ENCODE measurements at places on chromosomes 2 and 18.

- no peak for DNase-seq
Measured at GRCh38 chr18:34990597-34990996, 50.6 kb upstream of the MAPRE2 start.

GRCh38 chr2:217973008-217973787 lies 29.6 kb downstream of the TNS1 start:
- DNase-seq: no peak

DNA sequence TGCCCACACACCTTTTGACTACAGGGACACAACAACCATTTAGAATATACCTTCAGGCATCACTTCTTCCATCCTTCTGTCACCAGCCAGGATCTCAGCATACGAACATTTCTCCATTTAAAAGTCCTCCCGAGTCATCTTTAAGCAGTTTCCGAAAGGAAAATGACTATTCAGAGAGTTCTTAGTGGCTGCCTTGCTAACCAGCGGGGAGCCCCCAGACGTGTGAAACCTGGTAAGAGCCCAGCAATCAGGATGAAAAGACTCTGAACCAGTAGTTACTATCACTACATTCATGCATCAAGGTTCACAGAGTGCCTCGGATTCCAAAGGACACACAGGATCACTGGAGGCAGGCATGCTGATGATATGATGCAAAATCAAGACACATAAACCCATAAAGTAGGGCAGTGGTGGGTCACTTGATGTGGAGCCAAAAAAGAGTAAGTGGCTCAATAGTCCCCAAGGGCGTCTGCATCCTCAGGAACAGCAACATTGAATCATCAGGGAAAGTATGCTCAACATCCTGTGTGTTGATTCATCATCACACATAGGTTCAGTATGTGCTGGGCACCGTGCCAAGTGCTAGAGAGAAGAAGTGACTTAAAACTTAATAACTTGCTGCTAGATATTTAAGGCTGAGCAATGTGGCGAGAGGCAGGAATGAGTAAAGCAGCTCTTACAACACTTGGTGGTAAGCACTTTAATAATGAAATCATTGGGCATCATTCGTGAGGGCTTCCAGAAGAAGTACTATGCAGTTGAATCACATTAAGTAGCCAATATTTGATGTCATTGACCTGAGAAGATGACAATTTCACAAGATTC lies 4.4 kb downstream of the CCL20 start:
- DNase-seq: peak; percentile 84

DNA sequence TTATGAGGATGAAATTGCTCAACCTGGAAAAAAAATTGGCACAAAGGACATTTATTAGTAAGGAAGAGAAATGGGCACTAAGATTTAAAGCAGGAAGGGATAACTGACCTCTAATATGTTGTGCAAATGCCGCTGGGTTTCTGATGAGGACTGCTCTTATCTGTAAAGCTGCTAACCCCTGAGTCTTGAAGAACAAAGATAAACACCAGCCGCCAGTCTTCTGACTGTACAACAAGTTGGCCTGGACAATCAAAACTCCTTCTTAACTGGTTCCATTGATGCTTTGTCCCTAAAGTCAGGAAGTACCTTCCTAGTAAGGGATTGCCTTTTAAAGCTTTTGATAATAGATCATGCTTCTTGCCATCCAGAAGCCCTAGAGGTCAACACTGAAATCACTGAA lies 301.8 kb downstream of the TRIB2 start:
- DNase-seq: no peak

DNA sequence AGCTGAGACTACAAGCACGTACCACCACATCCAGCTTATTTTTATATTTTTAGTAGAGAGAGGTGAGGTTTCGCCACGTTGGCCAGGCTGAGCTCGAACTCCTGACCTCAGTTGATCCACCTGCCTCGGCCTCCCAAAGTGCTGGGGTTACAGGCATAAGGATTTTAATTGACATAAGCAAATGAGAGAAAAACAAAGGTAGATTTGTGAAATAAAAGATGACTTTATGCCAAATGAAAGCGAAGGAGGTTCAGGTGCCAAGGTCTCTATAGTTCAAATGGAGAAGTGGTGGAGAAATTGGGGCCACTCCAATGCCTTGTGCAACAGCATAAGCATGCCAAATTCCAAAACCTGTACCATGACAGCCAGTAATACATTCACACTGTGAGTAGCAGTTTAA lies 180.6 kb downstream of the MREG start:
- DNase-seq: no peak

DNA sequence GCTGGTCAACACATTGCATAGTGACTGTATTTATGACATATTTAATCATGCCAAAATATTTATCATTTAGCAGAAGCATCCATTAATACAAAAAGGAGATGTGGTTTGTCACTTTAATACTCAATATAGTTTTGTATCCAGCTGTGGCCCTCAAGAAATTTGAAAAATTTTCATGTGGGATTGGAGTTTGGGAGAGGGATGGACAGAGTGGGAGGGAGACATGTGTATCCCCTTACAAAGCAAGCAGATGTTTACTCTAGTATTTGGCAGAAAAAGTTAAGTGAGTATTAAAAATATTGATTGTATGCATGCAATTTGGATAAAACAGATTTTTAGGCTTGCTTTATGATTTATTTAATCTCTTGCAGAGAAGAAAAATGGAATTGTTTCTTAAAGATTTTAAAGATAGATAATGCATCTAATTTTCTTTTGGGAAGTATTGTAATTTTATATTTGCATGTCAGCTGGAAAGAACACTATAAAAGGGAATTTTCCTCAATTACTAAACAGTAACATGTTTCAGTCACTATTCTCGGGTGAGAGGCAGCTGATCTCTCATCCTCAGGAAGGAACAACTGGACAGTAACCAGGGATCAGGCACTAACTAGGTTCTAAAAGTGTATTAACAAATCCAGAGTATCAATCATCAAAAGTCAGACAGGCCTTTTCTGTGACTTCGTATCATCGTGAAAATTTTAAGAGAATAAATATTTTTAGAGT lies 1184.7 kb upstream of the NXPH2 start:
- DNase-seq: no peak

GRCh38 chr18:13563390-13563805 lies 163.0 kb downstream of the FAM210A start:
- DNase-seq: peak; percentile 56

DNA sequence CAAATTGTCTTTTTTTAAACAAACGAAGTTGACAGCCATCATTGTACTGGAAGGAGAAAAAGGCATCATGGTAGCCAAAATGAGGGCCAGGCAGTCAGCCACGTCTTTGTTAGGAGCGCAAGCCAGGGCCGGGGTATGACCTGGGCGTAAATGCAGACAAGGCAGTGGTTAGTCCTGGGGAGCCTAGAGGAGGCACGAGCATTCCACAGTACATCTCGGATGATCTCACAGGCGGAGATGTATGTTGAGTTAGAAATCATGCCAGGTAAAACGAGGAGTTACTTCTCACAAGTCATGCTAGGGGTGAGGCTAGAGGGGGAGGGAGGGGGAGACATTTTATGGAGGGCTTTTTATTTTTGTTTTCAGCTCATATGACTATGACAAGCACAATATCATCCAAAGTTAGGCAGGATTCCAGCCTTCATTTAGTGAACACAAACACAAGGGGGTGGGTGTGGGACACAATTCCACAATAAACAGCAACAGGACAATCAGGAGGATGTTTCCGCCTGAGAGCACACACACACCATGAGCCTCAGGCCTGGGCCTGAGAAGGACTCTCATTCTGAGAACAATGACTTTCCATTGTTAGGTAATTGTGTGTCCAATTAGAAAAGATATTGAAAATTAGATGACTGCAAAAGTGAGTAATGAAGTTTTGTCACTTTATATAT lies 64.4 kb upstream of the PGAP1 start:
- DNase-seq: no peak

DNA sequence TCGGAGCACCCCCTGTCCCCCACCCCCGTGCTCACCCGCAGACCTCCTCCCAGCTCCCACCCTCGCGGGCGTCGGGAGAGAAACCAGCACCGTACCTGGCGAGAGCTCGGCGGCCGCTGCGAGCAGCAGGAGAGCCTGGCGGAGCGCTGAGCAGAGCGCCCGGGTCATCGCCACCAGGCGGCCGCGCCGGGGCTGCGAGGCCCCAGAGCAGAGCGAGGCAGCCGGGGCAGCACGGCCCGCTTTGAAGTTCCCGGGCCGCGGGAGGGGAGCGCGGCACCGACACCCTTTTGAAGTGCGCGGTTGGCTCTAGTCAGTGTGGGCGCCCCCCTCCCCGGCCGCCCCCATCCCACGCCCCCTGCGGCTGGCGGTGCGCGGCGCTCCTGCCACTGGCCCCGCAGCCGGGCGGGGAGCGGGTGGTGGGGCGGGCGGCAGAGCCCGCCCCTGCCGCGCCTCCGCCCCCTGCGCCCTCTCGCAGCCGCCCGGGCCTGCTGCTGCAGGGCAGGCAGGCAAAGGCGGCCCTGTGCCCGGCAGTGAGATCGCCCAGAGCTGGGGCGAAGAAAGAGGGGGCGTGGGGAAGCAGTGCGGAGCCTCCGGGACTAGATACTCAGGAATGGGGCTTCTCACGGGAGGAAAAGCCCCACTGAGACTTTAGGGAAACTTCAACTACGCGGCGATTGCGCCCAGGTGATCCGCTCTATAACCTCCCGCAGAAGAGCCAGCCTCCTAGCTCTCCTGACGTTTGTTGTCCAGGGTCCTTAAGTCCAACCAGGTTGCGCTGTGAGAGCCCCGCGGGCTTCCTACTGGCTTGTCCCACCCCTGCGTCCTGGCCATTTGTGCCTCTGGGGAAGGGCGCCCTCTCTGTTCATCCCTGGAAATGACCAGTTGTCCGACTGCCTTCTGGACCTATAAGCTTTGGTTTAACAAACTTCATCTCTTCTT lies at the start of gene ACVR1C:
TSS of gene ACVR1C (minus strand) at position 388 of the 939 bp plus-strand sequence. CDS start at position 168, 220 bp downstream.
- DNase-seq: peak; percentile 70

DNA sequence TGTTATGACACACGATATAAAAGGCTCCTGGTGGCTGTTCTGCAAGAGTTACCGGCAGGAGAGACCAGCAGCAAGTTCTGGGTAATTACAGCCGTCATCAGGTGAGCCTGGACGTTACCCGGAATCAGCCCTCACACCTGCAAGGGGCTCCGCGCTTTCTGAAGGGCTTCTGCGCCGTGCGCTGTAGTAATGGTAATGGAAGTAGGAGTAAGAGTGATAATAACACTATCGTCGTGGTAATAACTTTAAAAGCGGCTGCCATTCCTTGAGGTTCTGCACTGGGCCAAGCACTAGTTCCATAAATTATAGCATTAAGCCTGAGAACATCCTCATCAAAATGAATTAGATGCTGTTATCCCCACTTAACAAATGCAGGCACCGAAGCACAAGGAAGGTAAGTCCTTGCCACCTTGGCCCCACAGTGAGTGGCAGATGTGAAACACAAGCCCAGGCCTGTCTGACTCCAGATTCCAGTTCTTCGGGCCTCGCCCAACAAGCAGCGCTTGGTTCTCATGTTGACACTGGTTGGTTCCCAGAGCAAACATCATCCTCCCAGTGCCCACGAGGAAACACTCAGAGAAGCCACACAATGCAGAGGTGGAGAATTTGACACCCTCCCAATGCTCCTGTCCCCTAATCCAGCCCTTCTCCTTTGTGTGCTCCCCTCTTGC lies 205.2 kb downstream of the EIPR1 start:
- no peak for DNase-seq

- DNase-seq: no peak
Measured at GRCh38 chr18:57687970-57688369, 66.3 kb upstream of the NARS1 start.

- DNase-seq: no peak
Measured at GRCh38 chr2:158011055-158011771, 90.5 kb upstream of the UPP2 start.

DNA sequence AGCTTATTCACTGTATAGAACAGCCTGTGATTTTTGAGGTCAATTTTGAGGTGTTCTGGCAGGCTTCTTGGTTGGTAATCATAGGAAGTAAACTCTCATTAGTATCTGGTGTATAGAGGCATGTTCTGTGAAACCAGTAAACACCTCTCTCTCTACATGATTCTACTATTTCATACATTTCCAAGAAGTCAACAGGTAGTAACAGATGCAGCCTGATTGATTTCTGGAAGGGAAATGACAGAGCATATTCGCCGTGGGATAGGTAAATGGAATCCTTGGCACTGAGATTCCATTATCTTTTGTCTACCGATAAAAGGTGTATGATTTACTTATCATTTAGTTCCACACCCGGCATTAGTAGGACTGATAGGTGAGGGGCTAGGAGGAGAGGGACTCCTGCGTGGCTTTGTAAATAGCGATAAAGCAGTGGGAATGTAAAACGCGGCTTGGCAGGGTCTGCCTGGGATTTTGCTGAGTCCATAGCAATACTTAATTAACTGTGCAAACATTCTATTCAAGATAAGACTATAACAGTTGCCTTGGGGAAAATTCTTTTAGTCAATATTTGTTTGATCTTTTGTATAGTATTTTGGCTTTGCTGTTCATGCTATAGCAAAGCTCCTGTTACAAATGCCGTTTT lies 32.3 kb downstream of the LYPD6B start:
- no peak for DNase-seq
